Dermis microvascular lymphatic vessel endothelial cell (primary cell): ENCODE measurements at places on chromosomes 1 and 21. TPM values are rescaled to one million over a fixed set of nuclear protein-coding genes. Genes with fewer than 3 reads are reported as not detected.

Gene LHX8
- not detected in 2 replicates for total RNA-seq

Gene DNAJC28
- total RNA-seq, result 0.89 and 1.2 TPM in 2 replicates

DNA sequence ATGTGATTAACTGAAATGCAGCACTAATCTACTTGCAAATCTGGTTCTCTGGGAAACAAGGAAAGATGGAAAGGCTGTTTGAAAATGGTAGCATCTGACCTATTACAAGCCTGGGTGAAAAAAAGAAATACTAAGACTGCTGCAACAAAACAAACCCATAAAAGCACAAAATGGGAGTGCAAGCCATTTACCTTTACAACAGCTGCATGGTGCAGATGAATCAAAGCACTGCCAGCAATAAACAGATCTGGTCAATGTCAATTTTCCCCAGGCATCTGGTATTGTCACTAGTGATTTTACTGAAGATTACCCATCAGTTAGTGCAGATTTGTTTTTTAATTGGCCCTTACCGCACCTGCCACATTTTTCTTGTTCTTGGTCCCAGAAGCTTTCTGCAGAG is 1341.7 kb downstream of the PLA2G4A start:
- DNase-seq, result no peak

Gene SYNC
- 11.7 and 14.7 TPM in 2 replicates for total RNA-seq

GRCh38 chr21:46483300-46484295 is 24.9 kb downstream of the DIP2A start:
- no peak for DNase-seq

DNA sequence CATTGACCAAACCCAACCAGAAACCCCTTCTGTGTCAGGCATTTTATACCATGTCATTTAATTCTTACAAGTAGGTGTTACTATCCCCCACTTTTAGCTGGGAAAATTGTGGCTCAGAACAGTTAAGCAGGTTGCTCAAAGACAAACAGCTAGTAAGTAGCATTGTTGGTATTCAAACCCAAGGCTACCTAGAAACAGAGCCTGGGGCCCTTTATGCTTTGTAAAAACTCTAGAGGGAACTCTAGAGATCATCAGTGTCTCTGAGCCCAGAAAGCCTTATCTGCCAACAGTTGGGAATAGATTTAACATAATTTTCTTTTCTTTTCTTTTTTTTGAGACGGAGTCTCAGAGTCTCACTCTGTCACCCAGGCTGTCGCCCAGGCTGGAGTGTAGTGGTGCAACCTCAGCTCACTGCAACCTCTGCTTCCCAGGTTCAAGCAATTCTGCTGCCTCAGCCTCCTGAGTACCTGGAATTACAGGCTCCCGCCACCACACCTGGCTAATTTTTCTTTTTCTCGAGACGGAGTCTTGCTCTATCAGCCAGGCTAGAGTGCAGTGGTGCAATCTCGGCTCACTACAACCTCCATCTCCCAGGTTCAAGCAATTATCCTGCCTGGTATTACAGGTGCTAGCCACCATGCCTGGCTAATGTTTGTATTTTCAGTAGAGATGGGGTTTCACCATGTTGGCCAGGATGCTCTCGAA is 48.5 kb upstream of the OSBPL9 start:
- DNase-seq, result no peak

Gene C4BPA
- not detected in 2 replicates for total RNA-seq

Gene EVA1B
- total RNA-seq, result 71.5 and 102 TPM in 2 replicates

DNA sequence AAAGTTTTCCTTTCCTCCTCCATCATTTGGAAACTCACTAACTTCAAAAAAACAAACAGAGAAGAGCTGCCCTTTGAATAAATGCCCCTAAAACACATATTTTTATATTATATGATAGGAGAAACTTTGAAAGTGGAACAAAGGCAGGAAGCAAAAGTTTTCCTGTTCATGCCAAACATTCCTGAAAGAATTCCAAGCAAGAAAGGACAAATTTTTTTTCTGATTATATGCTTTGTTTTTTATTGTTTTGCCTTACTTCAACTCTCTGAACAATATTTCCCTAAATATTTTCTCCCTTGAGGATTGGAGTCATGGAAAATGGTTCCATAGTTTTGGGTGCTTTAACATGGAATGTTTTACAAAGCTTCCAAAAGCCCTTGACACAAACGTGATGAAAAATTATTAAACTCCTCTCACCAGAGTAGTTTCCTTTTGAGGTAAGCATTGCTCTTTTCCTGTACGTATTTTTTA is 638.5 kb upstream of the CAMK1G start:
- peak; percentile 75 for DNase-seq

DNA sequence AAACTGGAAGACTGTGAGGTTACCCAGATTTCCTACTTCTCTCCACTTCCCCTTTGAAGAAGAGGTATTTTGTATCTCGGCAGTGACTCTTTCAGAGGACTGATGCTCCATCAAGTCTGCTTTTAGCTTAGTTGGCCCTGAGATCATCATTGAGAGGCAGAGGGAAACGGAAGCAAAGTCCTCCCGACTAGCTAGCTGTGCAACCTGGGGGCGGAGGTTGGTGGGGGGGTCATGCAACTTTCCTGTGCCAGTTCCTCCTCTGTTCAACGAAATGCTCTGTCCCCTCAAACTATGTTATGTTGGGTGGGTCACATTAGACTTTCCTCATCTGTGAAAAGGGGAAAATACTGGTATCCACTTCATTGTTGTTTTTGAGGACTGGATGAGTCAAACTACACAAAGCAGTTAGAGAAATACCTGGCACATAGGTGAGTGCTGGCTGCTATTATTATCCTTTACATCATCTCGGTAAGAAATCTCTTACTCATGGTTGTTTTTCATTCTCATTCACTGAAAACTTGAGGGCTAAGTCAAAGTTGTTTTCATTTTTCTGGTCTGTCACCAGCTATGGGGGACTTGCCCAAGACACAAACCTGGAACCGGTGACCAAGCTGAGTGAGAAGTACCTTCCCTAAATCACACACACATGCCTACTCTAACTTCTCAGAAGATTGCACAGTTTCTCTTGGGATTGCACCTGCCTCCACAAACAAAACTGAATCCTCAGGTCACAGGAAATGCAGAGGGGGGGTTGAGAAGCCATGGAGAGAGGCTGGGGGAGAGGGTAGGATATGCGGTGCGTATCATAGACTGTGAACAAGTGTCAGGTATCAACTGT is 83.3 kb downstream of the ABCA4 start:
- no peak for DNase-seq

Gene NBPF6
- not detected in 2 replicates for total RNA-seq

Gene FCRL5
- total RNA-seq, result not detected in 2 replicates

GRCh38 chr1:98688110-98688739 is 26.7 kb downstream of the SNX7 start:
- no peak for DNase-seq

Gene ADORA1
- not detected in 2 replicates for total RNA-seq
